ENCODE measurements at places on chromosomes 2 and 18.

- DNase-seq, result no peak
Measured at GRCh38 chr2:25831746-25832449, 46.4 kb downstream of the ASXL2 start.

DNA sequence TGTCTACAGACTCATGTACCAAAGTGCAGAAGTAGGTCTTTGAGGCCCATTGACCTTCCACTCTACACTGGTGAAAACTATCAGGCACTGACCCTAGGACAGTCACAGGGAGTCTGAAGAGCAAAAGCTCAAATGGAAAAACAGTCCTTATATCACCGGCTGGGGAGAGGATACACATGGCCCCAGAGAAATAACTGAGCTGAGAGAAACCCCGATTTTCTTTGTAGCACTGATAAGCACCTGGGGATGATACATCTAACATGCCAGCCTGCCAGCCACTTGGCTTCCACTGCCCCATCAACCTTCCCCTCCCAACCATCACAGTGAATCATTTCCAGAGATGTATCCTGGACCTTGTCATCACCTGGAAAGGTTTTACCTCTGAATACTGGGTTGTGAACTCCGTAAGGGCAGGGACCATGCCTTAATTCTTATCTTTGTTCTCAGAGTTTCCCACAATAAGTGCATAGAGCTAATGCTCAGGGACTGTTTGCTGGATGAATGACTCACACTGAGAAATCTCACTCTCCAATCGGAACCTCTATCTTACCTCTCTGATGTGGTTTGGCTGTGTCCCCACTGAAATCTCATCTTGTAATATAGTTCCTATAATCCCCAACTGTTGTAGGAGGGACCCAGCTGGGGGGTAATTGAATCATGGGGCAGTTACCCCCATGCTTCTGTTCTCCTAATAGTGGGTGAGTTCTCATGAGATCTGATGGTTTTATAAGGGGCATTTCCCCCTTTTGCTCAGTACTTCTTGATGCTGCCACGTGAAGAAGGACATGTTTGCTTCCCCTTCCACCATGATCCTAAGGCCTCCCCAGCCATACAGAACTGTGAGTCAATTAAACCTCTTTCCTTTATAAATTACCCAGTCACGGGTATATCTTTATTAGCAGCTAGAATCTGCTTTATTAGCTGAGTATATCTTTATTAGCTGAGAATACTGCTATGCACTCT is 37.1 kb downstream of the EVA1A start:
- DNase-seq, result no peak

DNA sequence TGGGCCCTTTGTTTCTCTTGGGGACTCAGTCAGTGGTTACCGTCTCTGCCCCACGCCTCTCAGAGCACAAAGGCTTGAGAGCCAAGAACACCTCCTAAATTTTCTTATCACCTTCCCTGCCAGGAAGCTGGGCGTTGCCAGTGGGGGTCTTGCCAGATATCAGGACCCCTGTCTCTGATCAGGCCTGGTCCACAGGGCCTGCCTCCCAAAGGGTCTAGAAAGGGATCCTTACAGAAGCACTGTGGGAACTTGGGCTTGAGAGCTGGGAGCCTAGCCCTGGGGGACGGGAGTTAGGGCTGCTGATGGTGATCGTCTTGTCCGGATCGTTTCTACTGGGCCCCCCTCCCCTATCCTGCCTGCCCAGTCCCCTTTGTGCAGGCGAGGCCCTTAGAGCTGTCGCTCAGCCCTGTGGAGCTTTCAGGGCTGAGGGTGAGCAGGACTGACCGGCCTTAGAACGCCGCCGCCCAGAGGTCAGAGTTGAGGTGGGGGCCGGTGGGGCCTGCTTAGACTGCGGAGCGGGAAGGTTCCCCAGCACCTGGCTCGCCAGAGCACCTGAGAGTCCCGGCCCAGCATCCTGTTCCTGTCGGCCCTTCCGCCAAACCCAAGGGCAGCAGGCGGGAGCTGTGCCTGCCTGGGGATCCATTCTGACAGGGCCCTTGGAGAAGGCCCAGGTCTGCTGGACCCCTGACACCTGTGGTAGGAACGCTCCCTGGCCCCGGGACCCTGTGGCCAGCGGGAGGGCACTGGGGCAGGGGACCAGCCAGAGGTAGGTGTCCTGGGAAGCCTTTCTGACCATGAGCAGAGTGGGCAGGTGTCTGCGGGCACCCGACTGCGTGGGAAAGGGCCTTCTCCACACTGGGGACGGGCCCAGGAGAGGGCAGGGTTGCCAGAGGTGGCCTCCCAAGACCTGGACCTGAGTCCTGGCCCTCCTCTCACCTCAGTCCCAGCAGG is 956 bp downstream of the ESPNL start:
- DNase-seq, result no peak

DNA sequence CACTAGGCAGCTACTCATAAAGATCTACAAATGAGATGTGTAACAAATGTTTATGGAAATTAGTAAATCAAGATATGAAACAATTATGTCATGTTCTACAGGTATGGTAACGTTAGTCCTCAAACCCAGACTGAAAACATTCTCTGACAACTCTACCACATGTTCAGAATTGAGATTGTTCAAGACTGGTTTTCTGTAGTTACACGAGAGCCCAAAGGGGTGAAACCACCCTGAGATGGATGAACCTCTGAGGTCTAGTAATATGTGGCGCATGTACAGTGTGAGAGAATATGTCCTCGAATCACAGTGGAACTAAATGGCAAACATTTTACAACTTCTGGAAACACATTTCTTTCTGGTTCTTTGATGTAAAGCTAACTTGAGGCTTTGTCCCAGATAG is 614.3 kb downstream of the ZEB2 start:
- DNase-seq, result no peak

GRCh38 chr2:10370895-10371294 is 68.2 kb downstream of the HPCAL1 start:
- DNase-seq, result no peak

GRCh38 chr2:8515864-8516533 is 165.9 kb upstream of the ID2 start:
- no peak for DNase-seq

- peak; percentile 71 for DNase-seq
Measured at GRCh38 chr18:25503567-25504081, 151.7 kb upstream of the ZNF521 start.

Measured in tibial nerve (tissue), 4 donors.